Activated CD4-positive, alpha-beta memory T cell treated with anti-CD3 and anti-CD28 coated beads, Interleukin-2, amount 10 ng/mL, durations not matched to agents 7 days and 5 days (primary cell): ENCODE measurements at places on chromosomes 3 and 15. TPM values are rescaled to one million over a fixed set of nuclear protein-coding genes. Genes with fewer than 3 reads are reported as not detected.

DNA sequence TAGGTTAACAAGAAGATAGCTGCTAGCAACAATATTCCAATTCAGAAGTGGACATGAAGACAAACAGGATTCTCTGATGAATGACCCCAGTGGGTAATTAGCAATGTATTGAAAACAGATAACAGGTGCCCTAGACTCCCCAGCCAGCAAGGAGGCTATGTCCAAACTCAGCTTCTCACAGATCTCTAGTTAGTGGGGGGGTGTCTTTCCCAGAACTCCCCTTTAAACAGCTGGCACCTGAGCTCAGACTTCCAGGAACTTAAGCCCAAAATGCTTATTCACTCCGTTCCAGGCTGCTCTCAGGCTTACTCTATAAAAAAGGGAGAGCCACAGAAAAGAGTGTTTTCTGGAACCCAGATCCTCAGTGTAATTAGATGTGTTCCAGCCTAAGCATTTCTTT, 423.0 kb upstream of the THBS1 start:
- DNase-seq, result no peak
- no peak overlapping the region for H3K4me3 ChIP-seq
- H3K4me1 ChIP-seq, result no peaks in the 10 kb centered on the region
- H3K36me3 ChIP-seq, result no peaks in the 10 kb centered on the region
- peaks cover 19% of the 10 kb centered on the region for H3K27me3 ChIP-seq

GRCh38 chr15:96559631-96560030, 229.1 kb downstream of the NR2F2 start:
- no peaks in the 10 kb centered on the region for H3K36me3 ChIP-seq
- no peaks in the 10 kb centered on the region for H3K4me1 ChIP-seq
- no peak overlapping the region for H3K4me3 ChIP-seq
- DNase-seq, result no peak
- no peak overlapping the region for H3K27ac ChIP-seq
- H3K27me3 ChIP-seq, result no peaks in the 10 kb centered on the region

DNA sequence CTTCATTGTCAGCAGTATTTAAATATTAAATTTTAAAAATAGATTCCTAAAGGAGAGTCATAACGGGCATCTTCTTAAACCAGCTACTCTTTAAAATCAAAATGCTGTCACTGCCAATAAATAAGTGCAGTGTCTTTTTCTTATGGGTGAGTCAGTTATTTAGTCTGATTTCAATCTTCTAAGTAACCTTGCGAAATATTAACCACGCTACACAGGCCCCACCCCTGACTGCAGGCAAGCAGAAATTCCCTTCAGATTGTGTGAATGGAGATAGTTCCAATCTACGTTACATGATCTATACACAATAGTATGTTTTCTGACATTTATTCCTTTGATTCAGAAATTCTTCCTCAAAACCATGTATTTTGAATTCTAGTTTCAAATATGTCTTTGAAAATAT, 141.5 kb downstream of the GADL1 start:
- no peak for DNase-seq
- peaks cover 19% of the 10 kb centered on the region for H3K4me1 ChIP-seq
- H3K4me3 ChIP-seq, result no peak overlapping the region
- peaks cover 3% of the 10 kb centered on the region for H3K27me3 ChIP-seq
- H3K36me3 ChIP-seq, result no peaks in the 10 kb centered on the region
- no peak overlapping the region for H3K27ac ChIP-seq

DNA sequence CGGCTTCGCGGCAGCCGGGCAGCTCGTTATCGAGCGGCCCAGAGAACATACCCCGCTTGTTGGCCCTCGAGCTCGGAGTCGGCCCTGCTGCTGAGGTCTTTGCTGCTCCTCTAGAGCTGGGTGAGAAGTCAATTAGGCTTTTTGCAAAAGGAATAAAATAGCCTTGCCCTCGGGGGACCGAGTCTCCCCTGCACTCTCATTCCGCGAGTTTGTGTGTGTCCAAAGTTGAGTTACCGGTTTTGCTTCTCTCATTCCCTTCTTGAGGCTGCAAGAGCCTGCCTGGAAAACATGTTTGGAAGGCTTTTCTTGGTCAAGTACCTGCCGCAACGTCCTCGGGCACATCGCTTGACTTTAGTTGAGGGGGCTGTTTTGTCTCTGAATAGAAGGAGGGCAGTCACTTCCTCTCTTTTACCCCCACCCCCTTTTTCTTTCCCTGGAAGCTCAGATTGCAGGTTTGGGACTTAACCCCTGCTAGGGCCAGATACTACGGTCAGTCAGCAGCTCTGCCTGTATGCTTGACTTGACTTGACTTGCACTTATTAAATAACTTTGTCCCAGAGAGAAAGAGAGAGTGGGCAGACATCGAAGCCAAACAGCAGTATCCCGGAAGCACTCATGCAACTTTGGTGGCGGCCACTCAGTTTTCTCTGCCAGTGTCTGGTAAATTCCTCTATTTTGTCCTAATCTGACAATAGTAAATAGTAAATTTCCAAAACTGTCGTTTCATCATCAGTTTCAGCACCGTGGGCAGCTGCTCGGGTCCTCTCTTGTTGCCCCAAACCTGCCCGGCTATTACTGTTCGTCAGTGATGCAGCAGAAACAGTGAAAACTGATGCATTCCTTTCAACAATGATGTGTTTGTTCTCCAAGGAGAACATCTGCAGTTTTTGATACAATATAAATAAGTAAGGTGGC, 609 bp downstream of the RNF13 start:
- peak overlapping the region; percentile 97 for H3K4me3 ChIP-seq
- peaks cover 50% of the 10 kb centered on the region for H3K4me1 ChIP-seq
- H3K27me3 ChIP-seq, result peaks cover 5% of the 10 kb centered on the region
- H3K36me3 ChIP-seq, result peaks cover 30% of the 10 kb centered on the region

DNA sequence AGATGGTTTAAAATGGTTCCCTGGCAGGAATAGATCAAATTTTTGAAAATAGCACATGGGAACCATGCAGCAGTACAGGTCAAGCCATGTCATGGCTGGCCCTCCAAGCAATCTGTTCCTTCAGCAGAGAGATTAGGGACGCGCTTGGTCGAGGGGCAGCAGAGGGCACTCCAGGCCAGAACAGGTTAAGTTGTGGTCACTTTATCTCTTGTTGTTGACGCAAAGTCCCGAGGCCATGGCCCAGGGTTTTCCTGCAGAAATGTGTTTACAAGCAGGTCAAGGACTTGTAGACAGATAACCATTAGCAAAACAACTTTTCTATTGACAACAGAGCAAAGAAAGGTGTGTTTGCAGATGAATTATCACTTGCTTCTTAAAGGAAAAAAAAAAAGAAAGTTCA, 570.0 kb upstream of the NR2F2 start:
- H3K4me3 ChIP-seq, result no peak overlapping the region
- DNase-seq, result no peak
- H3K36me3 ChIP-seq, result no peaks in the 10 kb centered on the region
- H3K27ac ChIP-seq, result no peak overlapping the region
- H3K4me1 ChIP-seq, result no peaks in the 10 kb centered on the region

DNA sequence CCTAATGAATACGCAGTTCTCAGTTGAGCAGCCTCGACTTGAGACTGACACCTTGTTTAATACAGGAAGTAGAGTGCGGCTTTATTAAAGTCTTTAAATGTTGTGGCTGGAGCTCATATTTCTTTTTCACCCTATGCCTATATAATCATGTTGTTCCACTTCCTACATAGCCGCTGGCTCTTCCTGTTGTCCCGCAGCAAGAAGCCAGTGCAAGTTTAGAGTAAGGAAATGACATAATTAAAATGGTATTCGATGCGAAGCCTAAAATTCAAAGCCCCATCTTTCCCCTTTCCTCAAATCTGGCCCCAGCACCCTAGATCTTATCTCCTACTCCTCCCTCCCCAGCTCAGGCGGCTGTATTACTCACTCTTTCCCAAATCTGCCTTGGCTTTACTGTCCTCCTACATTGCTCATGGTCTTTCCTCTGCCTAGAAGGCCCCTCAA, 7.5 kb upstream of the PHLDB2 start:
- H3K36me3 ChIP-seq, result no peaks in the 10 kb centered on the region
- no peak for DNase-seq
- no peak overlapping the region for H3K4me3 ChIP-seq
- H3K27ac ChIP-seq, result no peak overlapping the region
- H3K27me3 ChIP-seq, result peaks cover 4% of the 10 kb centered on the region

DNA sequence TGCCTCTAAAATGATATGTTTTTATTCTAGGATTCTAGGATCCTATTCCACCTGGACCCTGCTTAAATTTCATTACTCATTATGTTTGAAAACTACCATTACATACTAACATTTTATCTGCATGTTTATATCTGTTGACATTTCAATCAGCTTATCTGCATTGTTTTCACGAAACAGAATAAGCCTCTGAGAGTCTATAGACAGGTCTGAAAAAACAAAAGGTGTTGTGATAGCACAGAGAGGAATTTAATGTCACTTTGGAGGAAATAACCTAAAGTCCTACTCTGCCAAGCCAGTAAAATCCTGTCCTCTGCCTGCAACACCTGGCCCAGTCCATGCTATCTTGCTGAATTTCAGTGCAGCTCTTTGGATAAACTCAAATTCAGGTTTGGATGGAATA, 315.2 kb downstream of the ZBTB20 start:
- no peaks in the 10 kb centered on the region for H3K4me1 ChIP-seq
- no peaks in the 10 kb centered on the region for H3K36me3 ChIP-seq
- H3K27me3 ChIP-seq, result no peaks in the 10 kb centered on the region
- DNase-seq, result no peak

GRCh38 chr3:117928836-117929235, 1105.8 kb downstream of the IGSF11 start:
- H3K4me1 ChIP-seq, result no peaks in the 10 kb centered on the region
- no peak overlapping the region for H3K27ac ChIP-seq
- H3K36me3 ChIP-seq, result no peaks in the 10 kb centered on the region
- no peaks in the 10 kb centered on the region for H3K27me3 ChIP-seq

DNA sequence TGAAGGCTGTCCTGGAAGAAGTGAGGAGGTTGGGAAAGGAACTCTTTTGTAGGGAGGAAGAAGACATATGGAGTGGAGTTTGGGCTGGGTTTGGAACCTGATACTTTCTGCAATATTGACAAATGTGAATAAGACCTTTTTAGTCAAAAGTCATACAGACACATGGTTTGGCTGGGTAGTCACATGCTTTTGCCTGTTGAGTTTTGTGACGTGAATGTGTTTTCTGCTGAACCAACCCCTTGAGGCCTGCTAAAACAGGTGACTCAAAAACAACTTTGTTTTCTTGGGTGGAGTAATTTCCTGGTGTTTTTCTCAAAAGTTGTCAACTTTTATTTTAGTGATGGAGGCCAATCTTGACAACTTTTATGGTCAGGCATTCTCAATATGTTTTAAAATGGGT, 39.4 kb upstream of the CCR4 start:
- no peak for DNase-seq
- peak overlapping the region; percentile 70 for H3K27ac ChIP-seq
- peaks cover 9% of the 10 kb centered on the region for H3K36me3 ChIP-seq
- peaks cover 8% of the 10 kb centered on the region for H3K4me1 ChIP-seq
- H3K27me3 ChIP-seq, result no peaks in the 10 kb centered on the region

- peaks cover 44% of the 10 kb centered on the region for H3K4me1 ChIP-seq
- no peak for DNase-seq
- H3K4me3 ChIP-seq, result peak overlapping the region; percentile 40
- peaks cover 30% of the 10 kb centered on the region for H3K36me3 ChIP-seq
- H3K27ac ChIP-seq, result no peak overlapping the region
- no peaks in the 10 kb centered on the region for H3K27me3 ChIP-seq
Observed at GRCh38 chr3:141400073-141400971, 32.0 kb downstream of the ZBTB38 start.

DNA sequence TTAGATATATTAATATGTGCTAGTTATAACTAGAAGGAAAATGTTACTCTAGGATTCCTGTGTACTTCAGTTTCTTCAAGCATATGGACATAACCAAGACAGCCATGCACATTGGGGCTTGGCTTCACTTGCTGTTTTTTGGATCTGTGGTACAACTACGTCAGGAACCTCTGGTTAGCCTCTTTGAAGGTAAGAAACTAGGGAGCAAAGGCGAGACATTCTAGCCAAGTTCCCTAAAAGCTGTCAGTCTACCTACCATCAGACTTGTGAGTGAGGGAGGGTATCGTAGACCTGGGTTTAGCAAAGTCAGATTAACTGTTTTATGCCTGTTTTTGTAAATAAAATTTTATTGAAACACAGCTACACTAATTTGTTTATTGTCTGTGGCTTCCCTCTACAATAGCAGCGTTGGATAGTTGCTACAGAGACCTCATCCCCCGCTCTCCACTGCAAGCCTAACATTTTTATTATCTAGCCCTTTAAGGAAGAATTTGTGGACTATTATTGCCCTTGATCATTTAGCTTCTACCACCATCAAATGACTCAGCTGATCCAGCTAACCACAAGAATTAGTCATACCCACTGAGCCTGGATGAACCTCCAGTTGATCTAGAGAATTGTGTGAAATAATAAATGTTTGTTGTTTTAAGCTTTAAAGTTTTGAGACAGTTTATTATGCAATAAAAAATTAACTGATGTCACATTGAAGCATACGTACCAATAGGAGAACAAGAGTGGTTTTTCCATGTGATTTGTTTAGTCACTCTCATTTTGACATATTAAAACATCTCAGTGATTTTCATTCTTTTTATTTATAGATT, 58.1 kb downstream of the RSRC1 start:
- no peaks in the 10 kb centered on the region for H3K27me3 ChIP-seq
- H3K27ac ChIP-seq, result no peak overlapping the region
- DNase-seq, result peak; percentile 17
- no peaks in the 10 kb centered on the region for H3K36me3 ChIP-seq

DAG1 gene
- total RNA-seq, result 13.8 TPM

SNX33 gene
- total RNA-seq, result 1.9 TPM

CLDN18 gene
- total RNA-seq, result not detected

KBTBD13 gene
- total RNA-seq, result not detected

LEKR1 gene
- 1.4 TPM for total RNA-seq

NR2E3 gene
- total RNA-seq, result not detected

RPP25 gene
- total RNA-seq, result 5.1 TPM
